ENCODE measurements at places on chromosomes 7 and 10. TPM values are rescaled to one million over a fixed set of nuclear protein-coding genes. Genes with fewer than 3 reads are reported as not detected.

- H3K36me3 ChIP-seq: no peaks in the 10 kb centered on the region
- DNase-seq: no peak
- H3K4me3 ChIP-seq: no peak overlapping the region
- H3K27ac ChIP-seq: no peak overlapping the region
Observed at GRCh38 chr10:55212051-55212450, 411.0 kb upstream of the PCDH15 start.

- no peaks in the 10 kb centered on the region for H3K4me1 ChIP-seq
- DNase-seq: no peak
- peaks cover 12% of the 10 kb centered on the region for H3K36me3 ChIP-seq
Observed at GRCh38 chr7:110675383-110676103, 415.4 kb upstream of the LRRN3 start.

GRCh38 chr7:138980563-138981291 is 462 bp downstream of the KIAA1549 start:
- peaks cover 22% of the 10 kb centered on the region for H3K4me1 ChIP-seq
- DNase-seq: peak; percentile 17
- H3K27ac ChIP-seq: peak overlapping the region; percentile 58
- H3K4me3 ChIP-seq: peak overlapping the region; percentile 92
- H3K27me3 ChIP-seq: peaks cover 53% of the 10 kb centered on the region

DNA sequence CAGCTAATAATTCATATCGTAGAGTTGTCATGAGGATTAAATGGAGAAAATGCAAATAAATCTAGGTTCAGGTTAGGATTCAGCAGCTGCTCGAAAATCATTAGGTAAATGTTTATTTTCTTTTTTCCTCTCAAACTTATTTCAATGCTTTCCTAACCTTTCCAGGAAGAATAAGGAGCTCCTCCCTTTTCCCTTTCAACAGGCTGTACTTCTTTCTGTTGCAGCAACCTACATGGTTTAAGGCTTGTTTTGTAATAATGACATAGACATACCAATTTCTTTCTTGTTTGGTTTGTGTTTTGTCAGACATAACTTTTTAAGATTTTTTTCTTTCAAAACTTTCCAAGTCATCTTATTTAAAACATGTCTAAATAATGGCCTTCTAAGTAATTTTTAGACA is 18.2 kb downstream of the GPR141 start:
- H3K27me3 ChIP-seq: peaks cover 2% of the 10 kb centered on the region
- no peaks in the 10 kb centered on the region for H3K4me1 ChIP-seq
- H3K27ac ChIP-seq: no peak overlapping the region
- no peaks in the 10 kb centered on the region for H3K36me3 ChIP-seq

DNA sequence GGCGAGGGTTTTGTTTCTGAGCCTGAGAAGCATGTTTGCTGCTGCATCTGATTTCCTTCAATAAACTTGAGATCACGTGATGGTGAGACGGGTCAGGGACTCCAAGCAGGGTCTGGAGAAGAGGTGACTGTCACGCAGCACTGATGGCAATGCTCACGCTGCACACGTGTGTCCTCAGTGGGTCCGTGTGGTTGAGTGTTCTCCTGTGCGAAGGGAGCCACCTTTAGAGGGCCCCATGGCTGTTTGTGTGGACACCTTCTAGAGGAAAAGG is 100.4 kb downstream of the WDR37 start:
- H3K36me3 ChIP-seq: no peaks in the 10 kb centered on the region
- H3K4me3 ChIP-seq: no peak overlapping the region
- DNase-seq: no peak

DNA sequence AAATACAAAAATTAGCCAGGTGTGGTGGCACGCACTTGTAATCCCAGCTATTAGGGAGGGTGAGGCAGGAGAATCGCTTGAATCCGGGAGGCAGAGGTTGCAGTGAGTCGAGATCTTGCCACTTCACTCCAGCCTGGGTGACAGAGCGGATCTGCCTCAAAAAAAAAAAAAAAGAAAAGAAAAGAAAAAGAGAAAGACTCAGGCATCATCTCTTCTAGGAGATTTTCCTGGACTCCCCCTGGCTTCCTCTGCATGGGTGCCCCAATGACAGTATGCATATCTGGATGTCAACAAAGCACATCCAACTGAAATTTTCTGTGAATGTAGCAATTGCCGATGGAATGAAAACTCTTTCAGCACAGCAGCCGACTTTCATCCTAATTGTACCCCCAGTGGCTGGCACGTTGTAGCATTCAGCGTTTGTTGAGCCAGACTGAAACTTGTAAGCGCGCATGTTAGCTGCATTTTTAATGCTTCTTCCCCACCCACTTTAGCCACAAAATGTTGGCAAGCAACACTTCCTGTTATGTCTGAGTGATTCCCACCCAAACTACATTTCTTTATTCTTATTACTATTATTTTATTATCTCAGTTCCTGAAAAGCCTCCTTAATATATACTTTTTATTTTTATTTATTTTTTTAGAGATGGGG is 70.2 kb downstream of the PRTFDC1 start:
- peaks cover 44% of the 10 kb centered on the region for H3K4me1 ChIP-seq
- peak; percentile 37 for DNase-seq
- peak overlapping the region; percentile 8 for H3K27ac ChIP-seq
- peak overlapping the region; percentile 60 for H3K4me3 ChIP-seq
- H3K36me3 ChIP-seq: peaks cover 4% of the 10 kb centered on the region
- H3K27me3 ChIP-seq: no peaks in the 10 kb centered on the region

GRCh38 chr10:14459665-14460064 is 128.9 kb upstream of the FRMD4A start:
- H3K27ac ChIP-seq: no peak overlapping the region
- peaks cover 14% of the 10 kb centered on the region for H3K27me3 ChIP-seq
- H3K36me3 ChIP-seq: peaks cover 7% of the 10 kb centered on the region
- peaks cover 5% of the 10 kb centered on the region for H3K4me1 ChIP-seq
- H3K4me3 ChIP-seq: no peak overlapping the region
- no peak for DNase-seq

DNA sequence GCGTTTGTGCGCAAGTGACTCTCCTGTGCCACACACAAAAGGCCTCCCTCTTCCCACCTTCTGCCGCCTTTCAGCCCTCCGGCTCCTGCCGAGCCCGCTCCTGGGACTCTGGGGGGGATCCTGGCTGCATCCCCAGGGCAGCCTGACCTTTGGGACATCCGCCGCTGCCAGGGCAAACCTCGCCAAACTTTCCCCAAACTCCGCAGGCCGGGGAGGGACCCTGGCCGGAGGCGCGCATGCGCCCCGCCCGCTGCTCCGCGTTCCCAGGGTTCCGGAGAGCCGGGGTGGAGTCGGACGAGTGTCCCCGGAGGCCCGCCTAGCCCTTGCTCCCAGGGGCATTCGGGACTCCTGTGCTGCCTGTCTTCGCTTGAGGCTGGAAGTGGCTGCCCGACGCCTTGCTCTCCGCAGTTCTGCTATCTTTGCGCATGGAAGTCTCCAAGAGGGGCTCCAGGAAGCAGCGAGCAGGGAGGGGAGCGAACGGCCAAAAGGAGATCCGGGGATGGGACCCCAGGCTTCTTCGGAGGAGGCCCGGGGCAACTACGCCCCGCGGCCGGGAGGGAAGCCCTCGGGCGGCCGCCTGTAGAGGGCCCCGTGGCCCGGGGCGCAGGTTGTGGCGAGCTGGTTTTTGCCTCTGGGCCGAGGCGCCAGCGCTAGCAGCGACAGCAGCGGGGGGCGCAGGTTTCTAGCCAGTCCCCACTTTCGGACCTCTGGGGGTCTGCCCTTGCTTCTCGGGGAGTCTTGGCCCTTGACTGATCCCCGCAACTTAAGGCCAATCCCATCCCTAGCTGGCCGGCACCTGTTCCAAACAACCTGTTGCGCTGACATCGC is 7.0 kb downstream of the PTF1A start:
- peaks cover 85% of the 10 kb centered on the region for H3K27me3 ChIP-seq
- no peak overlapping the region for H3K4me3 ChIP-seq
- H3K36me3 ChIP-seq: no peaks in the 10 kb centered on the region

GRCh38 chr7:80172387-80172786 is 37.8 kb downstream of the GNAI1 start:
- DNase-seq: no peak
- H3K4me3 ChIP-seq: peak overlapping the region; percentile 59
- peaks cover 20% of the 10 kb centered on the region for H3K36me3 ChIP-seq
- H3K27ac ChIP-seq: no peak overlapping the region
- peaks cover 9% of the 10 kb centered on the region for H3K27me3 ChIP-seq

DNA sequence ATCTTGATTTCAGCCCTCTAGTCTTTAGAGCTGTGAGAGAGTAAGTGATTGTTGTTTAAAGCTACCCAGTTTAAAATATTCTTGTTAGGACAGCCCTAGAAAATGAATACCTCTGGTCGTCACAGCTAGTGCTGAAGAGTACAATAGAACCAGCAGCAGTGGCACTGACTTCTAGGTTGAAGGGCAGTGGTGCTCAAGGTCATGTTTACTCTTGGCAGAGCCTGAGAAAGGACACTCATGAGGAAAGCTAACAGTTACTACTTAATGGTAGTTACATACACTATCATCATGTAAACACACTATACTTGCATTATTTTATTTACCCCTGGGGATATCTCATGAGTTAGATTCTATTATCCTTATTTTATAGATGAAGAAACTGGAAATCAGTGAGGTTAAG is 323.0 kb downstream of the SH2D4B start:
- H3K27me3 ChIP-seq: no peaks in the 10 kb centered on the region
- no peak overlapping the region for H3K4me3 ChIP-seq
- H3K36me3 ChIP-seq: no peaks in the 10 kb centered on the region
- H3K4me1 ChIP-seq: no peaks in the 10 kb centered on the region
- DNase-seq: no peak

GRCh38 chr7:7527047-7527446 is 8.6 kb downstream of the COL28A1 start:
- no peak overlapping the region for H3K27ac ChIP-seq
- H3K4me3 ChIP-seq: no peak overlapping the region
- no peaks in the 10 kb centered on the region for H3K36me3 ChIP-seq
- no peaks in the 10 kb centered on the region for H3K4me1 ChIP-seq
- no peak for DNase-seq
- H3K27me3 ChIP-seq: peaks cover 8% of the 10 kb centered on the region

DNA sequence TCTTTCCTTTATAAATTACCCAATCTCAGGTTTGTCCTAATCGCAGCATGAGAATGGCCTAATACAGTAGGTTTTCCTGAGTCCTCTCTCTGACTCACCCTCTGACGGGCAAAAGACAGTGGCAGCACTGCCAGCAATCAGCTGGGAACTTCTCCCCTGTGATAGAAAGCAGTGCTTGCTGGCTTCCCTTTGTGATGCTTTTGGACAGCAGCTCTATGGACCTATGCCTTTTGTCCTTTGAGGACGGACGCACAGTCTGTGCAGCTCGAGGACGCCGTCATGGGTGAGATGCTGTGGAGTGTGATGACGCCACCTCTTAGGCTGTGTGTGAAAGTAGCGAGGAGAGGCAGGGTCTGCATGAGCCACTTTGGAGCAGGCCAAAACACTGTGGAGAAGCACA is 68.8 kb downstream of the KIAA1217 start:
- H3K4me3 ChIP-seq: no peak overlapping the region
- DNase-seq: no peak
- H3K27me3 ChIP-seq: peaks cover 7% of the 10 kb centered on the region
- no peak overlapping the region for H3K27ac ChIP-seq

DNA sequence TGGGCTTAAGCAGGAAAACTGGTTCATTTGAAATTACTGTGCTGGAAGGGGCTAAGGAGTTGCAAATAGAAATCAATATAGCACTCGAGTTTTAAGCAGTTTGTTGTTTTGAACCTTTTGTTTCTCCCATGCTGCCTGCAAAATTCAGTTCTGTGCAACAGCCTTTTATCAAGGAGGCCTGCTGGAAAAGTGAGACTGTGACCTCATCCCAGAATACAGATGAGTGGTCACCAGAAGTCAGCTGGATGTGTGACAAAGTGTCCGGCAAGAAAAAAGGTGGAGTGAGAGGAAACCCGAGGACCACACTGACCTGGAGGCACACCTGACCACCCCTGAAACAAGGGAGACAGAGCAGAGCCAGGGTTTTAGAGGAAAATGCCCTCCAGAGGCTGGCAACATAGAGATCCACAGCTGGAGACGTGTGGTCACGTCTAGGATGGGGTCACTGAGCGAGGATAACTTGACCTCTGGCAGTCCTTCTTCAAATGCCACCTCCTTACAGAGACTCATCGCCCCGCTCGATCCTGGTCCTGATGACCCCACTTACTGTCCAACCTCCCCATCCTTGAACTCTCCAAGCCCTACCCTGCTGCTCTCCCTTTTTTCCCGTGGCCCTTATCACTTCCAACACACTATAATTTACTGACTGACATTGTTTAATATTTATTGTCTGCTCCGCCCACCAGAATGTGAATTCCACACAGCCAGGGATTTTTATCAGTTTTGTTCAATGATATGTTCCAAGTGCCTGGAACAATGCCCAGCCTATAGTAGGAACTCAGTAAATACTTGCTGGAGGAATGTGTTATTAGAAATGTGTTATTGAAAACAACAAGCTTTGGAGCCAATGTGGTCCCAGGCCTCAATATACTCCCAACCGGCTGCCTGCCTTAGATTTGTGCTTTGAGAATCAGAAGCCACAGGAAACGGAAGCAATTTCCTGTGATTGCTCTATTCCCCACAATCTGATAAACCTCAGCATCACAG is 243.8 kb downstream of the GLI3 start:
- H3K36me3 ChIP-seq: no peaks in the 10 kb centered on the region
- no peak overlapping the region for H3K4me3 ChIP-seq
- no peaks in the 10 kb centered on the region for H3K27me3 ChIP-seq
- H3K4me1 ChIP-seq: no peaks in the 10 kb centered on the region

- H3K27me3 ChIP-seq: no peaks in the 10 kb centered on the region
- H3K4me1 ChIP-seq: peaks cover 2% of the 10 kb centered on the region
- H3K36me3 ChIP-seq: peaks cover 3% of the 10 kb centered on the region
- no peak overlapping the region for H3K27ac ChIP-seq
- no peak overlapping the region for H3K4me3 ChIP-seq
Observed at GRCh38 chr7:101315336-101315735, 6.3 kb downstream of the IFT22 start.

DNA sequence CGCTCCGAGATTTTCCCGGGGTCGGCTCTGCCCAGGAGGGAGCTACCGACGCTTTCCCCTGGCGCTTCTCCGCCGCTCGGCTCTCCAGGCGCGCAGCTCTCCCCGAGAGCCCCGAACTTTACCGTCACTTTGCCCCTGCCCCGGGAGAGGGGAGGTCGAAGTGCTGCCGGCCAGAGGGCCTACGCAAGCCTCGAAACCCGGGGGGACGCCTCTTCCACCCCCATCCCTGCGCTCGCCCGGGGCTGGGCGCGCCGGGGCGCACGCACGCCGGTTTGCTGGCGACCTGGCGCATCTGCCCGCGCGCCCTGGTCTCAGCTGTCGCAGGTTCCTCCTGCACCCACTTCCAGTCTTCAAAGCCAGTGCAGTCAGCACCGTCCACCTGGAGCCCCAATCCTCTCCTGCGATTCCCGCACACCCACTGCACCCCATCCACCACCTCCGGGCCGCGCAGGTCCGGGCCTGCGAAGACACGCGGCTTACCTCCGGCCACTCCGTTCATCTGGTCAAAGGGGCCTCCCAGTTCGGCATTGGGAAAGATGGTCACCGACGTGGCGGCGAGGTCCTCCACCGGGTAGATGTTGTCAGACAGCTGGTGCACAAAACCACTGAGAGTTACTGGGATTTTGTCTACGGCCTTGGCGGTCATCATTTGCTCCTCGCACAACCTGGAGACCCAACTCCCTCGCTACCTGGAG is 638 bp downstream of the EGR2 start:
- peaks cover 13% of the 10 kb centered on the region for H3K27me3 ChIP-seq
- peak overlapping the region; percentile 92 for H3K4me3 ChIP-seq
- peaks cover 69% of the 10 kb centered on the region for H3K4me1 ChIP-seq
- peak; percentile 41 for DNase-seq

The CCDC146 gene
- total RNA-seq: 2.0 TPM

The GPER1 gene
- total RNA-seq: 0.56 TPM

The BAIAP2L1 gene
- total RNA-seq: 9.6 TPM

The CTTNBP2 gene
- not detected for total RNA-seq

The STK31 gene
- total RNA-seq: not detected

The SEMA4G gene
- 0.53 TPM for total RNA-seq

The CRPPA gene
- total RNA-seq: 0.86 TPM

The NCOA4 gene
- total RNA-seq: 144 TPM

The IFRD1 gene
- 88.3 TPM for total RNA-seq

The OR2A12 gene
- not detected for total RNA-seq

The BMPER gene
- total RNA-seq: not detected

The CBX3 gene
- total RNA-seq: 221 TPM
